ENCODE measurements at places on chromosomes 5 and 9.

DNA sequence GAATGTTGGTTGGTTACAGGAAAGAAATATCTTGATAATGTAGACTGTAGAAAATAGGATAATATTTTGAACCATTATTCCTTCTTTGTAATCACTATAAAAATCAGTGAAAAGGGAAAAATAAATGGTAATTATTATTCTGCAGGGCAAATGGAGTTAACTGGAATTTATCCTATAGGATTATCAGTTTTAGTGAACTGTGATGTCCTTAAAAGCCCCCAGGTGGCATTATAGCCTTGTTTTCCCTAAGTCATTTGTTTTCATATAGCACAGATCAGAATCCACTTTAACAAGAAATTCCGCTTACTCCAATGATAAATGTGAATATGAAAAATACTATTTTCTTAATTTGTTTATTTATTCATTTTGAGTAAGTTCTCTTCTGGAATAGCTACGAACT, 26.2 kb upstream of the WDR41 start:
- no peak for DNase-seq

GRCh38 chr5:65862384-65862783, 64.0 kb upstream of the ERBIN start:
- no peak for DNase-seq

- no peak for DNase-seq
Measured at GRCh38 chr5:139149477-139150199, 48.5 kb downstream of the SIL1 start.

GRCh38 chr5:10745133-10745532, 15.9 kb downstream of the DAP start:
- no peak for DNase-seq

- no peak for DNase-seq
Measured at GRCh38 chr5:22465177-22465576, 388.0 kb downstream of the CDH12 start.

- no peak for DNase-seq
Measured at GRCh38 chr9:117170567-117170966, 244.3 kb downstream of the ASTN2 start.

- no peak for DNase-seq
Measured at GRCh38 chr5:66252849-66253248, 108.7 kb downstream of the SREK1 start.
